ENCODE measurements at places on chromosomes 5 and 9. TPM values are rescaled to one million over a fixed set of nuclear protein-coding genes. Genes with fewer than 3 reads are reported as not detected.

ZNF658 gene
- 10.0 TPM for polyA plus RNA-seq

GRCh38 chr9:121171236-121171635 lies 30.4 kb downstream of the RAB14 start:
- no peak for DNase-seq

DNA sequence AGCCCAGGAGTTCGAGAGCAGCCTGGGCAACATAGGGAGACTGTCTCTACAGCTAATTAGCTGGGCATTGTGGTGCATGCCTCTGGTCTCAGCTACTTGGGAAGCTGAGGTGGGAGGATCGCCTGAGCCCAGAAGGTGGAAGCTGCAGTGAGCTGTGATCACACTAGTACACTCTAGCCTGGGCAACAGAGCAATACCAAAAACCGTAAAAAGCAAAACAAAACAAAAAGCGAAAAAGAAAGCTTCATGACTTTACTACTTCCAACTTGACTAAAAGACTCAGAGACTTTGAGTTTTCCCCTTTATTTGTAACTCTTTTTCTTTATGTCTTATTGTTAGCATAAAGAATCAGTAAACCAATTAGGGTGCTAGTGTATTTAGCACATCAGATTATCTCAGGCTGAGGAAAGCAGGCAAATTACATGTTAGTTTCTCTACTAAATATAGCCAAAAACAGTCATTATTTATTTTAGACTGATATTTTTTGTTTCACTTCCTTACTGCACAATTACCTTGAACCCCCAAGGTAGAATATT lies 5.4 kb downstream of the RAD17 start:
- no peak for DNase-seq

DNA sequence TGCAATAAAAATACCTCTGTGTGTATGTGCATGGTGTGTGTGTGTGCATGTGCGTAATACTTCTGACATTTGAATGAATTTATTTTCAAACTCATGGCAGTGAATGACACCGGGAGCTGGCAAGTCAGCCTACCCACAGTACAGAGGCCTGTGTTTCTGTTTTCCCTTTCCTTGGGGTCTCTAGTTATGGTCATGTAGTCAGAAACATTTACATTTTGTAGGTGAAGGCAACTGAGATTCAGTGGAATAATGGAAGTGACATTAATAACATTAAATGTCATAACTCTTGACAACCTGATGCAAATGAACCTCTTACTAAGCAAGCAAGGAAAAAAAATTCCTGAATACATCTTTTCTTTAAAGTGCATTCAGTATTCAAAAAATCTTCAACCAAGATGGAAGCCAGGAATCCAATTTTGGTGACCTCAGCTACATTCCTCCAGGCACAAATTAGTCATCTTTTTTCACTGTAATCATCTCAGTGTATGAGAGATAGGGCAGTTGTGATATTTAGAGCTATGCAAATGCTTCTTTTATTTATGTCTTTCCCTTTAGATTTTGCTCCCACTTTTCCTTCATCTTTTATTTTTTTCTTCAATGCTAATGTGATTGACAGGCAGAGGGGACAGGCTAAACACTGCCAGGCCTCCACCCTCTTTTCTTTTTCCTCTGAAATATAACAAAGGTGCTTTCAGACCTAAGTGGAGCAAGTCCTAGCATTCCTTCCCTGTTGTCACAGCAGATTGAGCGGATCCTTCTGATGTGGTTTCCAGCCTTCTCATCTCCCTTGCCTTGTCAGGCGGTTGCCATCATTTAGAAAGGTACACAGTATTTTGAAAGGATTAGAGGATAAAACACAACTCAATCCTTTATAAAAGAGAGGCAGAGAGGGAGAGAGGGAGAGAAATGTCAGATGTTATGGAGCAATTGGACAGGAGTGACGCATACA lies 569.8 kb upstream of the ADAMTS16 start:
- DNase-seq: no peak

- no peak for DNase-seq
These were observed 87.6 kb upstream of the IL33 start for GRCh38 chr9:6128030-6128429.

Measured in left renal cortex interstitium (tissue), 4 donors.